ENCODE measurements at places on chromosomes 3 and 15.

GRCh38 chr3:47899495-47900108, 96.7 kb downstream of the DHX30 start:
- no peak for DNase-seq

DNA sequence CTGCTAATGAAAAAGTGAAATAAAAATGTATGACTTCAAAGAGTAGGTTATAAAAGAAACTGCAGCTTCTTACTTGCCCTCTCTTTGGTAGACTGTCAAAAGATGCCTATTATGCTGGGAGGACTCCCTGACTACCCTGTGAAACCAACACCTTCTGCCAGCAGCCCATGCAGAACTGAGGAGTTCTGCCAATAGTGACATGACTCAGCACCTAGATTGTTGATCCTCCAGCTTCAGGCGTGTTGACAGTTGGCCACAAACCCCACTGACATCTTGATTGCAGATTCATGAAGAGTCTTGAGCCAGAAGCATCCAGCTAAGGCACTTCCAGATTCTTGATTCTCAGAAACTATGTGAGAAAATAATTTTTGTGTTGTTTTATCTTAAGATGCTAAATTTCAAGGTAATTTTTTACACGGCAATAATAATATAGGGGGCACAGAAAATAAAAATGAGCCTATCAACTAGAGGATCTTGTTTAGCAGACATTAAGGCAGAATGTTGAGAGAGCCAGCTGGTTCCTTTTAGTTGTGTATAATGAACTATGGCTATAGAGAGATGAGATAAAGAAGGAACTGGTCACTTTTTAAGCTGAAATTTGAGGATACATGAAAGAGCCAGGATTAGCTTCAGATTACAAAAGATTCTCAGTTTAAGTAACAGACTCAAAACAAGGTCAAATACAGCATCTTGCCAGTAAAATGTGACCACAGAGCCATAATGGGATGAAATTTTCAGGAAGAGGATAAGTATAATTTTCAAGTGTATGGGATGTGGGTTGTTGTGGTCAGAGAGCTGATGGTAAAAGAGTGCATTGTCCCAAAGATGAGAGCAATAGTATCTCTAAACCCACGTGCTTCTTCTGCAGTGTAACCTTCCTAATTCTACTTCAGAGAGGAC, 588.7 kb upstream of the CBLB start:
- DNase-seq, result no peak

DNA sequence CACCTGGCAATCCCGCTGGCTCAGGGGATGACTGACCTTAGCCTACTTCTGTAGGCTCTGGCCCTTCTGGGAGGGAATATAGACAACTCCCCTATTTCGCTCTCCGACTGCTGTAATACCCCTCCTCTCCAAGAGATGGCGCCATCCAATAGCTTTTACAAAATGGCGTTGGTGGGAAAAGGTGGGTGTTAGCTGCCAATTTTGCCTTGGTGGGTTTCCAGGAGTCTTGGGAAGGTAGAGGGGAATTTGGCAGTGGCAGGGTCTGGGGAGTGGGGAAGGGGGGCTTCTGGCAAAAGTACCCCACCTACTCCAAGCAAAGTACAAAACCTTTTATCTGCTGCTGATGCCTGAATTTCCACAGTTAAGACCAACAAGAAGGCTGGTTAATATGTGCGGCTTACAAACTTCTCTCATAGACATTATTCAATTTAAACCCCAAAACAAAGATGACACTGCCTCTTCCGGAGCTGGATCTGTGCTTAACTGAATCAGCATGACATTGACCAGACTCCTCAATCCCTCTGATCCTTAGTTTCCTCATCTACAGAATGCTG, 62.1 kb downstream of the RASGRF1 start:
- no peak for DNase-seq

DNA sequence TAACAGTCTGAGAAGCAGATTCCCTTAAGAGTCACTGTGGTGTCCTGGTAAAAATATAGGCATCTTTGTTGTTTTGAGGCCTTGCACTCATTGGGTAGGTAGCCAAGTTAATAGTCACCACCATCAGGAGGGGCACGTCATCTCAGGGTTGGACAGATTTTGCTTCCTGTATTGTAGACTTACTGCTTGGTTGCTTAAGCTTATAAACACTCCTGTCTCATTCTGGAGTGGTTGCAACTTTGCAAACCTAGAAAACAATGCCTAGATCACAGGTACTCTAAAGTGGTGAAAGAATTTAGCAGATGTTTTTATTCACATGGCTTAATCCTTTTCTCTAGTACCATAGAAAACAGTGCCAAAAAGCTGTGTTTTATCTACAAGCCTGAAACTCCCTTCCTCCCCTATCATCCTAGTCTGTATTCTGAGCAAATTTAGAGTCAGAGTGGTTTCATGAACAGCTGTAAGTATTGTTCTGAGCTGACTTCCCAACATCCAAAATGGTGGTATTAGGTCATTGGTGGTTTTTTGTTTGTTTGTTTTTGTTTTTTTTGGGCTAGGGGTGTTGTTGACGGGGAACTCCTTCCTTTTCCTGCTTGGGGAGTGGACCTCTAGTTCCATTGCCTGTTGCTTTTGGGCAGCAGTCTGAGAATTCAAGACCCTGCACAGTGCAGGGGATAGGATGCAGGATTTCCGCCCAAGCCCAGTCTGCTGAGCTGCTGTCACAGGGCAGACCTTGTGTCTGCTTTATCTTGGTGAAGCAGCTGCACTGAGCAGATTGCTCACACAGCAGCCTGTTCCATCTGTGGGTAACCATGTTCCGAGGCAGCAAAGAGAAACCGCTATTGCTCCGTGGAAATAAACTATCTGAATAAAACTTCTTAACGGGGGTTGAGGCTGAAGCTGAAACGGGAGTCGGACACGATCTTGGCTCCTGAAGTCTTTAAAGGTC, 202.0 kb downstream of the AKAP13 start:
- peak; percentile 73 for DNase-seq

DNA sequence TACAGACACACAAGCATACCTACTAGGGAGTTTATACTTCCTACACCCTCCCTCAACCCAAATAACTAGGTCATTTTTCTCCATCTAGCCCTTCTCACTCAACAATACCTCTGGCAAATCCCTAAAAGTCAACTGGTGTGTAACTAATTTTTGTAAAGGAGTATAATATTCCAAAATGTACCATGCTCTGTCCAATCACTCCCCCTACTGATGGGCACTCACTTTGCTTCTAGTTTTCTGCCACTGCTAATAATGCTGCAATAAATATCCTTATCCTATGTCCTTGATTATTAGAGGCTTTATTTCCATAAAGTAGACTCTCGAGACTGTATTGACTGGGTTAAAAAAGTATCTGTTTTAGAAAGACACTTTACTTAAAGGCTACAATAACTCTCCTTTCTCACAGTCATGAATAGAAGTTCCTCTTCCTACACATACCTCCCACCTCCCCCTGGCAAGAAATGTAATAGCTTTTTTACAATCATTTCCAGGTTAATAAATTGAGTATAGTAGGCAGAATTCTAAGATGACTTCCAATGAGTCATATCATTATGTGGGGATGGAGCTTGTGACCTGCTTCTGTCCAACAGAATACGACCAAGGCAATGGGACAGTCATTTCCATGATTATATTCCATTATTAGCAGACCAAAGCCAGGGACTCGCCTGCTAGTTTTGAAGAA, 30.0 kb downstream of the SHQ1 start:
- no peak for DNase-seq

DNA sequence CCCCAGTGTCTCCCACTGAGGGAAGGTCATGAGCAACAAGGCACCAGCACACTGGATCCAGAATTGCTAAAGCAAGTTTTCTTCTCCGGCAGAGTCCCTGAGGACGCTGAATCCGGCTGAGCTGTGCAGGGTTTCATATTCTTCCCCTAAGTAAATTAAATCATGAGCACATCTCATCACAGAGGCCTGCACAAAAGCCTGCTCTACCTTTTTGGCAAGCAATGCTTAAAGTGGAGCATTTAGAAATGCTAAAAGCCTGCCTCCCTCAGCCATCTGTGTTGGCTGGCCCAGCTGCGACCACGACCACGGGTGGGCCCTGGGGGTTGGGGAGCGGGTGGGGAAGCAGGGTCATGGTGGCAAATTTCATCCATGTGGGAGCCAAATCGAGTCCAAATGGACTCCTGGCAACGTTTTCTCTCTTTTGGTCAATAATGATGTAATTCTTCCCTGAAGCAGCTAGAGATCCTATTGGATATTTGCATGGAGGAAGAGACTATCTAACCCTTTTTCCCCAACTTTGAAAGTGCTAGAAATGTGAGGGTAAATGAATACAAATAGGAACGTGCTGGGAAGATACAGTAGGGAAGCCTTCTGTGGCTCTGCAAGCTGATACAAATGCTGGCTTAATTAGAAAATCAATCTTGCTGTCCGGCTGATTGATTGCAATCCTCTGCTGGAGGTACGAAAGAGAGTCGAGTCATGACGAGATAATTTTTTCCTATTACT, 532.8 kb upstream of the TBL1XR1 start:
- DNase-seq, result no peak

GRCh38 chr3:13044496-13045240, 28.6 kb downstream of the IQSEC1 start:
- no peak for DNase-seq

- peak; percentile 2 for DNase-seq
Observed at GRCh38 chr3:136818769-136819391, at the start of gene SLC35G2. SLC35G2 (plus strand) TSS chr3:136819126; CDS start chr3:136854461, 35,335 bp downstream.

DNA sequence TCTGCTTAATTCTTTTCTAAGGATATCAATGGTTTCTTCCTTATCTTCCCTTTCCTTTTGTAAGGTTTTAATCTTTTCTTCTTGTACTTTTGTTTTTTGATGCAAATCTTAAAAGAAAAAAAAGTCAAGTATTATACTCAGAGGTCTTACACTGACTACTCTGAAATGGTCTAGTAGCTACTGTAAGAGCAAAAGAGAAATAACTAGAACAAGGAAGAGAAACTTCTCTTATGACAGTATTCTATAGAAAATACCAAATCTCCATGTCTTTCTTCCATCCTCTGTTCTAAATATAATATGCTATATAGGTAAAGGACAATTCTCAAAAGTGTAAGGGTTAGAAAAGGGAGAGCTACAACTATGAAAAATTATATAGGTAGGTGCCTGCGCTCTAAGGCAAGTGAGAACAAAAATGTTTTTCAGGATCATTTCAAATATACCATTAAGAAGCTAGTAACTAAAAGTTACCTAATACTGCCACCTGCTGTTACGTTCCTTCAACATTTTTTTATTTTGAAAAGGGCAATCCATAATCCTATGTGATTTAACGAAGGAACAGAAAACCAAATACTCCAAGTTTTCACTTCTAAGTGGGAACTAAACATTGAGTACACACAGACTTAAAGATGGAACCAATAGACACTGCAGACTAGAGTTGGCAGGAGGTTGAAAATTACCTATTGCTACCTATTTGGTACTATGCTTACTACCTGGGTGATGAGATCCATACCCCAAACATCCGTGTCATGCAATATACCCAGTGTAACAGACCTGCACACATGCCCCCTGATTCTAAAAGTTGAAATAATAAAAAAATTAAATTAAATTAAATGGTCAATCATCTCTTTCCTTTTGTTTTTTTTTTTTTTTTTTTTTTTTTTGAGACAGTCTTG, 36.7 kb downstream of the CIP2A start:
- DNase-seq, result peak; percentile 27

DNA sequence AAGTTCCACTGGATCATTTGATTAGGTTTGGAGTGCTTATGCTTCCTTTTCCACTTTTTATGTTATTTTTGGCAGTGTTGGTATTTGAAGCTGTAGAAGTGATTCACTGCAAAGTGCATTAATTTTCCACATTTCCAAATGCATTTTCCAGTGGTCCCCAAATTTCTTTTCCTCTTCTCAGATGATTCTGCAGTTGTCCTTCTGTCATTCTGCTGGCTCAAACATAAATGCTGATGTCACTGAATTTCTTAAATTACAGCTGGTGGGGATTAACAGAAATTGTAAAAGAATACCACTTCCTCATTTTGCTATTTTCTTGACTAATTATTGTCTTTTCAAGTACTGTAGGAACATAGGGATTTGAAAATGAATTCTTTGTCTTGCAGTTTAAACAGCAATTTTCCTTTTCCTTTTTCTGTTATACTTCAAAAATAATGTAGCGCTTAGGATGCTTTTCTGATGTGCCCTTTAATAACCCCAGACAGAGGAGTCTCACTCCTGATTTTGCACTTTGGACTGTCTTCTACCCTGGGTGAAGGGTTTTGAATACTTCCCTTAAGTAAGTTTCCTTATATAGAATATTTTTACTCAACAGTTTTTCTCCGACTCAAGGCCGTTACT, 25.0 kb downstream of the MITF start:
- no peak for DNase-seq

GRCh38 chr3:126267169-126267975, 87.0 kb upstream of the ALDH1L1 start:
- no peak for DNase-seq

DNA sequence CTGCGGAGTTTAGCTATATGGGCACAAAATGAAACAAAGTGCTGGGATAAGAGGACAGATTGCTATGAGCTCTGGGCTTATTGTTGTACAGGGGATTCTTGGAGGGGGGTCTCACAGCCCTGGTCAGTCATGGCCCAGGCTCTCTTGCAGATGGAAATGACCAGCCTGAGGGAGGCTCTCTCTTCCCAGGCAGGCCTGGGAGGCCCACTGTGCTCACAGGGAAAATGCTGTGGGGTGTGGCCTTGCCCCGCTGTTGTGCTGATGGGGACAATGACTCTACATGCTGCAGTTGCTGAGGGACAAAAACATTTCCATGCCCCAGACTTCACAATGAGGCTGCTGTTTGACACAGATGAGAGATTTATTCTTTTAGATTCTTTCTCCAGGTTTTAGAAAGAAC, 202.2 kb downstream of the KLF13 start:
- DNase-seq, result no peak

GRCh38 chr3:13547591-13548371, 1.1 kb upstream of the FBLN2 start:
- DNase-seq, result no peak

GRCh38 chr15:66505818-66506217, 692 bp downstream of the ZWILCH start:
- DNase-seq, result no peak

GRCh38 chr3:103494512-103494911, 1059.7 kb downstream of the ZPLD1 start:
- DNase-seq, result no peak

DNA sequence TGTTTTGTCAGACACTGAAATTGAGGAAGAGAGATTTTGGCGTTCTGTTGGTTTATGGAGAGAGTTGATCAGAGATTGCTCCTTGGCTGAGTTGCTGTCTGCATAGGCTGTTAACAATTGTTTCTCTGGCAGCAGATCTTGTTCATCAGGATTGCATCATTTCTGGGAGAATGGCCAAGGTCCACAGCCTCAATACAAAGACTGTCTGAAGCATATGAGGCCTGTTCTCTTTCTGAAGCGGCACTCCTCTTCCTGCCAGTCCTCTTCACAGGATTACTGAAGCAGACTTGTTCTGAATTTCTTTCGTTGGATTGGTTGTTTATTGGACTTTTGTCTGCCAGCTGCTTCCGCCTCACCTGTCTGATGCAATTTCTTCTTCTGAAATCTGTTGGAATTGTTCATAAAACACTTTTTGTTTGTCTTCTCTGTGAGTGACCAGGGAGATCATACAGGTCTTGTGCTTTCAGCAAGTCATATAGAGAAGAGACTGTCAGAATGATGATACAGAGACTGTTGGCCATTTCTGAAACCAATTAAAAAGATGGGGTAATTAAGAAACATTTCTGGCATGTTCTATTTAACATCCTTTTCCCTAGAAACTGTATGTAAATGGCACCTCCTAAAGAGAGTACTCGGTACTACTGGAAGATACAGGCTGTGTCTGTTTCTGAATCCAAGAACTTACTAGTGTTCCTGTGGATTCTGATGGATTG, 25.5 kb downstream of the SETD5 start:
- DNase-seq, result peak; percentile 12

Measured in CD4-positive, alpha-beta T cell treated with Interleukin-6 at 100 ng/mL for 8 hours (primary cell).